GM12892 (cell line): ENCODE measurements at places on chromosomes 16 and 17.

- DNase-seq = no peak
These were observed 2.8 kb downstream of the RAD51D start for GRCh38 chr17:35116845-35117244.

- no peak for DNase-seq
These were observed 6.2 kb downstream of the SPATA2L start for GRCh38 chr16:89695086-89695874.

DNA sequence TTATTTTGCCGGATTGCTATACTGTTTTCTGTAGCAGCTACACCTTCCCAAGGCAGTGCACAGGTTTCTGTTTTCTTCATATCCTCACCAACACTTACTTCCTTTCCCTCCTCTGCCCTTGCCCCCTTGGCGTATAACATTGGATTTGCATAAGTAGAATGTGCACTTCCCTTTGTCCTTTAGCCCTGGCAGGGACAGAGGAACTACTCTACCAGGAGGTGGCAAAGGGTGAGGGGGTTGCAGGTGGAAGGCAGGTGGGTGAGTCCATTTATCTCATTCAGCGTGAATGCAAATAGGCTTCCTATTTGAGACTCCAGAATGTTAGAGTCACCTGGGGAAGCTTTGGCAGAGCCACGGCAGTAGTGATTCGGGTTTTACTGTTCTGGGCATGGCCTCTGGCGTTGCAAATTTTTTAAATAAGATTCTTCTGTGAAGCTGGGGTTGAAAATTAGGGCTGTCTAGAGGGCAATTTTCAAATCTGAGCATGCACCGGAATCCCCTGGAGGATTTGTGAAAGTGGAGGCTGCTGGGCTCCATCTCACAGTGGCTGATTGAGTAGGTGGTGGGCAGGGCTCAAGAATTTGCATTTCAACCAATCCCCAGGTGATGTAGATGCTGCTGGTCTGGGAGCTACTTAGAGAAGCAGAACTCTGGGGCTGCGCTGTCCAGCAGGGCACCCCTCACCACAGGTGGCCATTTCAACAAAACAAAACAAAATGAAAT is 84.7 kb downstream of the PLCG2 start:
- DNase-seq = peak; percentile 55

GRCh38 chr16:8712589-8713361 is 38.4 kb downstream of the ABAT start:
- no peak for DNase-seq

DNA sequence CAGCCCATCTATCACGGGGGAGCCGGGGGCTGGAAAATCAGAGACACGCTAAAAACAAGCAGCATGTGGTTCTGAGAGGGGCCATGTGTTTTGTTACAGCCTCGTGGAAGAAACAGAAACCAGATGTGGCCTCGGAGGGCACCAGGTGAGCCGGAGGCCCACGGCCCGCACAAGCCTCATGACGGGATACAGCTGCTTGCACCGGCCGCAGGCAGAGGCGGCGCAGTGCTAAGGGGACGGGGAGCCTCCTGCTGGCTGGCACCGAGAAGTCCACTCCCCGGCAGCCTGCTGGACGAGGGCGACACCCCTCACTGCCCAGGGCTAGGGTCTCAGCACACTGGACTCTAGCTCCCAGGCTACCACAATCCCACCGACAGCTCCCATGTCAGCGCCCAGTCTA is 19.2 kb downstream of the NDUFAF8 start:
- no peak for DNase-seq

DNA sequence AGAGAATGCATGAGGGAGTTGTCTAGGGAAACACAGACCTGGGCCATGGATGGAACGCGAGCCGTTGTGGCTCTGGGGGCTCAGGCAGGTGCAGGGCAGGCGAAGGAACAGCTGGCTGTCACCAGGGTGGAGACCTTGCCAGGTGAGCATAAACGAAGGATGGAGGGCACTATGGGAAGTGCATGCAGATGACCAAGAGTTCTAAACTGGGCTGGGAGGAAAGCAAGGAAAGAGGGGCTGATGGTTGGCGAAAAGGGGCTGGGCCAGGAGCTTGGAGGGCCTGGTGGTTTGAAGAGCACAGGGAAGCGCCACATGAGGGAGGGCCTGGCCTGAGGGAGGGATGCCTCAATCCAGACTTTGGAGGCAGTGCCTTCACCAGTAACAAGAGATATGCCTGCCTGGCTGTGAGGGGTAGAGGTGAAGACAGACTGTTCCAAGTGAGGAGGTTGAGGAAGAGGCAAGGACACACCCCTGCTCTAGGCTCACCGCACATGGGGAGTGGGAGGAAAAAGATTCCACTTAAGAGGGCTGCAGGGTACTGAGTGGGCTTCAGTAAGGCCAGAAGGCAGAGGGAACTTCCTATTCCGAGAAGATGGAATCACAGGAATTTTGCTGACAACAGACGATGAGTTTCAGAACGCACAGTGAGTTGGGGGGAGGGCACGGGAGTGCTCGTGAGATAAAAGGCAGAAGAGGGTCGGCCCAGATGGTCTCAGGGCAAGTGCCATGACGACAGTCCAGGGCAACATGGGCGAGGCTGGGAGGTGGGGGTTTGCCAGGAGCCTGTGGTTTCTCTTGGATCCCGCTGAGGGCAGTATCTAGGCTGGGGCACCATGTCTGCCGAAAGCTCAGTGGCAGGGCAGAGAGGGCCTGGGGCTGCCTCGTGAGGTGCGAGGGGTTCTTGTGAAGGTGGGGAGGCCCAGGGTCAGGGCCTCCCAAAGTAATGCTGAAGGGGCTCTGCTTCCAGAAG is 20.6 kb downstream of the B9D1 start:
- no peak for DNase-seq

DNA sequence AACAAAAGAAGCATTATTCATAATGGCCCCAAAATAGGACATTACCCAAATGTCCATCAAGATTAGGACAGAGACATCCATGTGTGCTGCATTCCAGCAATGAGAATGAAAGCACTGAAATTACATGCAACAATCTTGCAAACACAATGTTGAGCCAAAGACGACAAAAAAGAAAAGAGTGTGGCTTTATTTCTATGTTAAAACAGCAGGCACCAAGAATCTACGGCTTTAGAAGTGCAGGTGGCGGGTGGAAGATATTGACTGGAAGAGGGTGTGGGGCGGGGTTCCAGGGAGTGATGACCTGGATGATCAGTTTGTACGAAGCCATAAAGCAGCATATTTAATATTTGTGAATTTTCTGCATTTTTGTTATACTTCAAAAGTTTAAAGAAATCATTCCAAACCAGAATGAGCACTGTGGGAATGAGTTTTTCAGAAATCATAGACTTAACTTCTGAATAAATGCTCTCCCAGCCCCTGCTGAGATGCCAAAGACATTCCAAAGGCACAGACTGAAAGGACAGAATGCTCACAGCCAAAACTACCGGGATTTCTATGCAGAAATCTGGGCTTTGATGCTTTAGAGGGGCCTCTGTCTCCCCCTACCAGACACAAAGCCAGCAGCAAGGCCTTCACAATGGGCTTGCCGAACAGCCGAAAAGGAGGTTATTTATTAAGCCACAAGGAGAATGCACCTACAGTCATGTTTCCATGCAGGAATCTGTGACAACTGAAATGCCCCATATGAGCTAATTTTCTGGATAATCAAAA is 361.6 kb downstream of the GRIN2A start:
- DNase-seq = no peak

- no peak for DNase-seq
These were observed 2.1 kb upstream of the NRN1L start for GRCh38 chr16:67882374-67883145.

- no peak for DNase-seq
These were observed 3.5 kb downstream of the ZNF213 start for GRCh38 chr16:3138342-3138741.

DNA sequence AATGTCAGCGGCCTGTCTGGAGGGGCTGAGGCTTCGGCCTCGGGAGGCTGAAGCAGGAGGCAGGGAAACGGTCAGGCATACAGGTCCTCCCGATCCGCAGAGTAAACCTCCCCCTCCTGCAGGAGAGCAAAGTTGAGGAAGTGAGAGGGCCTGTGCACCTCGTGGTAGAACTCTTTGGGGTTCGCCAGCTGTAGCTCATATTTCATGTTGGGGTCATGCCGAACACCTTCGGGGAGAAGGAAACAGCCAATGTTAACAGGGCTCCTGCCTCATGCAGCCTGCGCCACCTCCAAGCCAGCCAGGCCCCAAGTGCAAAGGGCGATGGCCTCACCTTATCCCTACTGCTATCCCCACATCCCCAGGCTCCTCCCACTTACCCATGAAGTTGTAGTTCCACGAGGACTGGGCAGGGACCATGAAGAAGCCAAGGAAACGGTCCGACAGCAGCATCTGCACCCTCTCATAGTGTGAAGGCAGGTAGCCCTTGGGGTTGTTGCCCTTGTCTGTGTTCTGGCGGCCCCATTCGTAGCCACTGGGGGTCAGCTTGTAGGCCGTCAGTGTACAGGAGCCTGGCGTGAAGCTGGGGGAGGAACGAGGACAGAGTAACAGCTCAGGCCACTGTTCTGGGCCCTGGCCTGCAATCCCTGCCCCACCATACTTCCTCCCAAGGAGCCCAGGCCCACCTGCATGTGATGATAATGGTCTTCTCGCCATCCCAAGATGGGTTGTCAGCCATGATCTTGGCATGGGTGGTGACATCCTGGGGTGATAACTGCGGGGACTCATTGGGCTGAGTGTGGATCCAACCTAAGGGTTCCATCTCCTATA is 1.3 kb upstream of the RILP start:
- no peak for DNase-seq

DNA sequence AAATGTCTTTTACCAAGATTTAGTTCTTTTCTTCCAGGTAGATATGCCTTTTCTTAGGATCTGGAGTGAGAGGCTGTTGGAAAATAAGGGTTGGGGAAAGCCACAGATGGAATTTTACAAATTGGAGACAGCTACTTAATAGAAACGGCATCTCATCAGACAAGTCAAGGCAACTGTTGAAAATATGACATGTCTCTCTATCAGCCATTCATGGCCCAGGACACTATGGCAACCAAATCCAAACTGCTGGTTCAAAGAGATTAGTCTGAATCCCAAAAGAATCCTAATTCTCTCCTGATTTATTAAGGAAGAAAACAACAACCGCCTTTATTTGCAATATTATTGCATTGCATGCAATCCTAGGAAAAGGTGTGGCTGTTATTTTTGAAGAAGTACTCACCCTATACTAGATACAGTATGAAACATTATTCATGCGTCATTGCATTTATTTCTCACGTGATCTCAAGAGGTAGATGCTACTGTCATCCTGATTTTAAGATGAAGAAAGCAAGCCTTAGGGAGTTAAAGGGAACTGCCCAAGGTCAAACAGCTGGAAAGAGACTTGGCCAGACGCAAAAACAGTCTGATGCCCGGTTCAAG is 12.6 kb upstream of the CEP20 start:
- no peak for DNase-seq

DNA sequence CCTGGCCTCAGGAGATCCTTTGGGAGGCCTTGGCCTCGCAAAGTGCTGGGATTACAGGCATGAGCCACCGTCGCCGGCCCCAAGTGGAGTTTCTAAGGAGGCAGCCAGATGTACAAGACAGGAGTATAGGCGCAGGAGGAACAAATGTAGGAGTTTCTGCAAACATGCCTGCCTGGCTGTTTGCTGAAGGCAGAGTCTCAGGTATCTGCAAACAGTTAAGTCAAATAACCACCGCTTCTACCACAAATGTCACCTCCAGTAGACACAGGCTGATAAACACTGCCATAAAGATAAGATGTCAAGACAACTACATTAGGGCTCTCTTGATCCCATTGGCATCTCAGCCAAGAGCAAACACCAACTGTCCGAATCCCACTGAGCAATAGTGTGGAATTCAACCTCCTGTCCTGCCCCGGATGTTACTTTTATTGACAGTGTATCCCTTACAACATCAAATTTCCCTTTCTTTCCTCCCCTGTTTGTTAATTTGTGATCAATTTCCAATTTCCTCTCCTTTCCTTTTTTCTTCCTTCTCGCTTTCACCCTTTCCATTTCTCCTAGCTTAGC is 5.6 kb upstream of the COG1 start:
- no peak for DNase-seq
